Hair follicular keratinocyte (primary cell): ENCODE measurements at places on chromosomes 3 and 15. TPM values are rescaled to one million over a fixed set of nuclear protein-coding genes. Genes with fewer than 3 reads are reported as not detected.

Gene ZMYND10
- total RNA-seq: 0.11 and 0.62 TPM in 2 replicates

Gene MON1A
- 21.6 and 27.1 TPM in 2 replicates for total RNA-seq

Gene DPPA4
- total RNA-seq: not detected in 2 replicates

Gene EDC3
- 10.0 and 12.6 TPM in 2 replicates for total RNA-seq

Gene SLC9A9
- total RNA-seq: 2.0 and 5.7 TPM in 2 replicates

Gene QTRT2
- total RNA-seq: 11.3 and 23.9 TPM in 2 replicates

Gene PRR20G
- not detected in 2 replicates for total RNA-seq

Gene CYP11A1
- 0.16 TPM in 1 of 2 replicates, not detected in the other for total RNA-seq

Gene RBP2
- total RNA-seq: not detected in 2 replicates

Gene TM4SF4
- total RNA-seq: not detected in 2 replicates

Gene TAGLN3
- 22.4 and 39.2 TPM in 2 replicates for total RNA-seq

Gene KNL1
- total RNA-seq: 9.7 and 23.4 TPM in 2 replicates

Gene ILDR1
- 0.42 and 0.55 TPM in 2 replicates for total RNA-seq

Gene TMEM212
- total RNA-seq: not detected in 2 replicates

Gene FGD5
- not detected in 2 replicates for total RNA-seq

Gene ZIC4
- not detected in 2 replicates for total RNA-seq

Gene RASL12
- total RNA-seq: 1.1 TPM in 1 of 2 replicates, not detected in the other

Gene IMPG2
- total RNA-seq: 0.04 TPM in 1 of 2 replicates, not detected in the other

Gene TRAT1
- total RNA-seq: not detected in 2 replicates
